GM23248 (cell line): ENCODE measurements at places on chromosomes 1 and 21. TPM values are rescaled to one million over a fixed set of nuclear protein-coding genes. Genes with fewer than 3 reads are reported as not detected.
A peak's percentile ranks its signal among the peaks of the same experiment; 100 is the strongest.

DNA sequence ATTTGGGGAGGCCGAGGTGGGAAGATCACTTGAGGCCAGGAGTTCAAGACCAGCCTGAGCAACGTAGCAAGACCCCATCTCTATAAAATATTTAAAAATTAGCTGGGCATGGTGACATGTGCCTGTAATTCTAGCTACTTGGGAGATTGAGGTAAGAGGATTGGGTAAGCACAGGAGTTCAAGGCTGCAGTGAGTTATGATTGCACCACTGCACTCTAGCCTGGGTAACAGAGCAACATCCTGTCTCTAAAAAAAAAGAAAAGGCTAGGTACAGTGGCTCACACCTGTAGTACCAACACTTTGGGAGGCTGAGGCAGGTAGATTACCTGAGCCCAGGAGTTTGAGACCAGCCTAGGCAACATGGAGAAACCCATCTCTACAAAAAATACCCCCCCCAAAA, 35.7 kb upstream of the RCC1 start:
- H3K4me3 ChIP-seq: no peak overlapping the region
- no peaks in the 10 kb centered on the region for H3K27me3 ChIP-seq
- no peaks in the 10 kb centered on the region for H3K4me1 ChIP-seq
- H3K27ac ChIP-seq: no peak overlapping the region
- H3K36me3 ChIP-seq: peaks cover 8% of the 10 kb centered on the region; the same call in 1 of the 2 replicates

AHCYL1 gene
- 47.6 and 49.3 TPM in 2 replicates for total RNA-seq

SLC44A5 gene
- total RNA-seq: not detected in 2 replicates

DNA sequence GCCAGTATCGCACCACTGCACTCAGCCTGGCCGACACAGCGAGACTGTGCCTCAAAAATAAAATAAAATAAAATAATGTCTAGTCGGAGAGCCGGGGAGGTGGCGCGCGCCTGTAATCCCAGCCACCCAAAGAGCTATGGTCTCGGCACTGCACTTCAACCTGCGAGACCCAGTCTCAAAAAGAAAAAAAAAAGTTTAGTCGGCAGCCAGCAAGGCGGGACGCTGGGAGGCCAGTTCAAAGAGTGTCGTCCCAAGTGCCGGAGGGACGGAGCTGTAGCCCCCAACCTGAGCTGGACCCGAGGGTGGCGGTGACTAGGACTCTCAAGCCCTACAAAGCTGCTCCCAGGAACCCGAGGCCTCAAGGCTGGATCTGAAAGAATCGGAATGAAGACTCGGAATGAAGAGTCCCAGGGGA, 632 bp upstream of the FALEC start:
- H3K27ac ChIP-seq: peak overlapping the region; percentile 12
- no peaks in the 10 kb centered on the region for H3K36me3 ChIP-seq
- peak overlapping the region; percentile 71 for H3K4me3 ChIP-seq
- no peaks in the 10 kb centered on the region for H3K27me3 ChIP-seq

DNA sequence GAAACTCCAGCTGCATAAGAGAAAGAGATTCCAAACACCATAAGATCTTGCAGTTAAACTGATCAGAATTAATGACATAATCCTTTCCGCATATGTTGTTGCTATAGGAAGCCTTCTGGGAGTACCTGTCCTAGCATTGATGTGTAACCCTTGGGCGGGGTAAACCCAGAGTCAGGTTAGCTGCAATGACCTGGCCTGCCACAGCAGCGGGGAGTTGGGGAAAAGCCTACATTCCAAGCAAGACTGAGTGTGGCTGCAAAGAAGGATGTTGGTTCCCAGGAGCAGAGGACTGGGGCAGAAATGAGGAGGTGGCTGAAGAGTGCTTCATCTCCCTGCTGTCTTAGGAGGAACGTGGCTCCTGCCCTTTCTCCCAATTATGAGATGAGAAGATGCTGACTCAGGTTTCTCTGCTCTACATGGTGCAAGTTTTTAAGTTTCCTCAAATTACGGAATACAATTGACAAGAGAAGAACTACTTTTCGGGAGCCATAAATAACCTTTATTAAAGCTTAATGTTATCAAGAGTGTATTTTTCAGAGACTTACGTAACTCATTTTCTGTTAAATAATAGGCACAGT, 142.1 kb downstream of the RYR2 start:
- H3K4me1 ChIP-seq: no peaks in the 10 kb centered on the region
- no peaks in the 10 kb centered on the region for H3K27me3 ChIP-seq
- H3K4me3 ChIP-seq: no peak overlapping the region
- no peaks in the 10 kb centered on the region for H3K36me3 ChIP-seq
- no peak overlapping the region for H3K27ac ChIP-seq

CHRNB2 gene
- not detected in 2 replicates for total RNA-seq

DNA sequence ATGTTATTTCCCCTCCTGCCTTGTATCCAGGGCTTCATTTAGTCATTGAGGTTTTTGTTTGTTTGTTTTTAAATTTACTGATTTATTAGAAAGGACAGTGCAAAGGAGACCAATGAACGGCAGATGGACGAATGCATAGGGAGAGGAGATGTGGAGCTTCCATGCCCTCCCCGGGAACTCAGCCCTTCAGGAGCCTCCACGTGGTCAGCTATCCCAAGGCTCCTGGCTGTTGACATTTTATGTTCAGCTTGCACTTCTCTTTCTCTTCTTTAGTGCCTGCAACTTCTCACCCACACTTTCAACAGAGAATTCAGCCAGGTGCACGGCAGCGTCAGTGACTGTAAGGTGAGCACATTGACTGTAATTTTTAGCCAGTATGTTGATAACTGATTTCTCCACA, 30.7 kb upstream of the PGD start:
- no peak overlapping the region for H3K4me3 ChIP-seq
- H3K27ac ChIP-seq: no peak overlapping the region
- H3K4me1 ChIP-seq: no peaks in the 10 kb centered on the region
- no peak for DNase-seq
- H3K36me3 ChIP-seq: peaks cover 12% of the 10 kb centered on the region; the same call in 1 of the 2 replicates

- peaks cover 49% of the 10 kb centered on the region for H3K36me3 ChIP-seq
- no peak for DNase-seq
- no peaks in the 10 kb centered on the region for H3K27me3 ChIP-seq
- peaks cover 14% of the 10 kb centered on the region; the same call in 1 of the 2 replicates for H3K4me1 ChIP-seq
- H3K27ac ChIP-seq: 0 out of 2 replicates have a peak overlapping the region, but pooled peaks have one; percentile 25
- no peak overlapping the region for H3K4me3 ChIP-seq
These were observed 69.4 kb downstream of the VPS26C start for GRCh38 chr21:37197746-37198145.

BARHL2 gene
- total RNA-seq: not detected in 2 replicates

- H3K27ac ChIP-seq: no peak overlapping the region
- no peaks in the 10 kb centered on the region for H3K4me1 ChIP-seq
- H3K36me3 ChIP-seq: no peaks in the 10 kb centered on the region
- no peaks in the 10 kb centered on the region for H3K27me3 ChIP-seq
These were observed 75.1 kb downstream of the DTL start for GRCh38 chr1:212110617-212111016.

- DNase-seq: no peak
- H3K36me3 ChIP-seq: no peaks in the 10 kb centered on the region
- no peak overlapping the region for H3K4me3 ChIP-seq
- H3K4me1 ChIP-seq: no peaks in the 10 kb centered on the region
- no peak overlapping the region for H3K27ac ChIP-seq
These were observed 63.4 kb upstream of the RAB3GAP2 start for GRCh38 chr1:220335668-220336067.

- H3K27me3 ChIP-seq: no peaks in the 10 kb centered on the region
- H3K4me1 ChIP-seq: no peaks in the 10 kb centered on the region
- DNase-seq: peak; percentile 7
- H3K4me3 ChIP-seq: no peak overlapping the region
- H3K27ac ChIP-seq: no peak overlapping the region
These were observed 36.7 kb downstream of the DISC1 start for GRCh38 chr1:231663211-231663792.

SLC2A5 gene
- total RNA-seq: 0.54 TPM in 1 of 2 replicates, not detected in the other

DNA sequence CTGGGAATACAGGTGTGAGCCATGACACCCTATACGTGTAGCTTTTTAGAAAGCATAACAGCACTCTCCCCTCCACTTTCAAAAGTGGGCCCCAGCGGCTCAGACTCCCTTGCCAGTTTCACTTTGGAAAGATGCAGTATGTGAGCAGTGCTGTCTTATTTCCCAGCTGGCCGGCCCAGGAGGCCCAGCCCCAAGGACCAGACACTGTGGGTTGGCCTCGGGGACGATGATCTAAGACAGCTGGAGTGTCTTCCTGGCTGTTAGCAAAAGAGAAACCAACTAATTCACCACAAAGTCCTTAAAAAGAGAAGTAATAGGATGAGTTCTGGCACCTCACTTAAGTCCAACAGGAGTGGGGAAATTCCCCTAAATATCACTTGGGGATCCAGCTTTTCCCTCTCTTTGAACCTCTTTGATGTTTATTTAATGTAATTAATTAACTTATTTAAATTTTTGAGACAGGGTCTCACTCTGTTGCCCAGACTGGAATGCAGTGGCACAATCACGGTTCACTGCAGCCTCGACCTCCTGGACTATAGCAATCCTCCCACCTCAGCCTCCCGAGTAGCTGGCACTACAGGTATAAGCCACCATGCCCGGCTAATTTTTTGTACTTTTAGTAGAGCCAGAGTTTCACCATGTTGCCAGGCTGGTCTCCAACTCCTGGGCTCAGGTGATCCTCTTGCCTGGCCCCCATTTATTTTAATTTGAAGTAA, 17.6 kb upstream of the CLIC4 start:
- no peaks in the 10 kb centered on the region for H3K36me3 ChIP-seq
- peak overlapping the region; percentile 65 for H3K4me3 ChIP-seq
- peak overlapping the region; percentile 87 for H3K27ac ChIP-seq
- DNase-seq: peak; percentile 96
- H3K4me1 ChIP-seq: peaks cover 37% of the 10 kb centered on the region
- no peaks in the 10 kb centered on the region for H3K27me3 ChIP-seq

WNT3A gene
- not detected in 2 replicates for total RNA-seq

DNA sequence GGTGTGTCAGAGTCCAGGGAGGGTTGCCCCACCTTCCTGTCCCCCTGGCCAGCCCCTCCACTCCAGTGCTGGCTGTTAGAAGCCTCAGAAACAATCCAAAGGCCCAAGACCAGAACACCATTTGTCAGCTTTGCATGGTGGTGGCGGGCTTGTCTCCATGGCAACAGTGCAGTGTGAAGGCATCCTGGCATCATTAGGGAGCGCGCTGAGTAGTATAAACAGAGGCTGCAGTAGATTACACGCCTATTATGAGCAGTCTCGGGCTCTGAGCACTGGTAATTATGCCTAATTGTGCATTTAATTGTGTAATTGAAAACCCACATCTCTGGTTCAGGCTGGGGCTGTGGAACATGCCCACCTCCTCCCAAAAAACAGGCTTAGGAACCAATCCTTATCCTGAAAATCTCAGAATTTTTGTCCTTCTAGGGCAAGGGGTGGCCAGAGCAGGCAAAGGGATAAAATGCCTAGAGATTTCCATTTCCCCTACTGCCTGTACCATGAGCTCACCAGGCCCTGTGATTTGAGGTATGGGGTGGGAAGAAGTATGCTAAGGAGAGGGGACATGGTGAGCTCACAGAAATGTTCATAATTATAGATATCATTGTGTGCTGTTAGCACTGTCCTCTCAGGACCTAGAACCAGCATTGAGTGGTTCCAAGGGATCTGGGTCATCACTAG, 11.7 kb downstream of the NKAIN1 start:
- H3K4me3 ChIP-seq: no peak overlapping the region
- peaks cover 12% of the 10 kb centered on the region; the same call in 1 of the 2 replicates for H3K27me3 ChIP-seq
- H3K4me1 ChIP-seq: no peaks in the 10 kb centered on the region
- H3K27ac ChIP-seq: no peak overlapping the region
- DNase-seq: no peak
- H3K36me3 ChIP-seq: no peaks in the 10 kb centered on the region

AZIN2 gene
- total RNA-seq: 1.5 and 4.4 TPM in 2 replicates

SHISA4 gene
- total RNA-seq: 24.8 and 42.4 TPM in 2 replicates

SLAMF1 gene
- not detected in 2 replicates for total RNA-seq
